ENCODE measurements at places on chromosomes 1 and 21. TPM values are rescaled to one million over a fixed set of nuclear protein-coding genes. Genes with fewer than 3 reads are reported as not detected.

Gene LCE2D
- not detected for total RNA-seq

DNA sequence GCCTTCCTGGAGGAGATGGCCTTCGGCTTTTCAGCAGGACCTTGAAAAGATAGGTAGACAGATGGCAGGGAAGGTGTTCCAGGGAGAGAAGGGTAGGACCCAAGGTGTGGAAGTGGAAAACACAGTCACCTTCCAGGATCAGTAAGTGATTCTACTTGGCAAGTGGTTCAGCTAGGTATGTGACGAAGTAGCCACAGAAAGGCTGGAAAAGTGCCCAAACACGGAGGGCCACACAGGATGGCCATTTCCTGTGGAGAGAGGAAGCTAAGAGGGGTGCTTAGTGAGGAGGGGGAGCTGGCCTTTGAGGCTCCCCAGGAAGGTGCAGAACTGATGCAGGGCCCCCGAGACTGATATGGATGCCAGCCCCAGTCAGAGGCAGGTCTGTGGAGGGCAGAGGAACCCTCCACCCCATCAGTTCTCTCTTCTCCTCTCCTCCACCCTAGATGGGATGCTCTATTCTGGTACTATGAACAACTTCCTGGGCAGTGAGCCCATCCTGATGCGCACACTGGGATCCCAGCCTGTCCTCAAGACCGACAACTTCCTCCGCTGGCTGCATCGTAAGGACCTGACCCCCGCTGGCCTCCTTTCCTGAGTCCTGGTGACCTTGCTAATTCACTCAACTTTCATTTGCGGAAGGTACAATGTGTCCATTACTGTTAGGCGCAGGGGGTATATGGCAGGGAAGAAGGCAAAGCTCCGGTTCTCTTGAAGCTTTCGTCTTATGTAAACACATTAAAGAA is 6.8 kb downstream of the SEMA4A start:
- no peak for DNase-seq

DNA sequence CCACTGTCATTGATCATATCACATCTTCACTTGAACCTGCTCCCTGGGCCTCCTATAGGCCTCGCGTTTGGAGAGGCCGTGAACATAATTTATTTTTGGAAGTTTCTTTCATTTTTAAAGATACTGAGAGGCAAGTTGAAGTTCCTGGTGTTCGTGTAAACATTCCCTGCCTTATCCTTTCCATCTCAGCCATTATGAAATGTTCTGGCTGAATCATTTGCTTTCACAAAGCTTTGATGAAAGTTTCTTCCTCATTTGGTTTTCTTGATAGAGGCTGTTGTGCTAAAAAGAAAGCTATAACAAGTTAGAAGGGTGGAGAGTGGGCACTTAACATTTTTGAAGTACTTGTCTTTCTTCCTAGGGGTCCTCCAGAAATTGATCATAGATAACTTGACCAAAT is 15.5 kb downstream of the CAMTA1 start:
- DNase-seq: no peak

GRCh38 chr1:29758781-29759499 is 522.6 kb downstream of the PTPRU start:
- DNase-seq: no peak

DNA sequence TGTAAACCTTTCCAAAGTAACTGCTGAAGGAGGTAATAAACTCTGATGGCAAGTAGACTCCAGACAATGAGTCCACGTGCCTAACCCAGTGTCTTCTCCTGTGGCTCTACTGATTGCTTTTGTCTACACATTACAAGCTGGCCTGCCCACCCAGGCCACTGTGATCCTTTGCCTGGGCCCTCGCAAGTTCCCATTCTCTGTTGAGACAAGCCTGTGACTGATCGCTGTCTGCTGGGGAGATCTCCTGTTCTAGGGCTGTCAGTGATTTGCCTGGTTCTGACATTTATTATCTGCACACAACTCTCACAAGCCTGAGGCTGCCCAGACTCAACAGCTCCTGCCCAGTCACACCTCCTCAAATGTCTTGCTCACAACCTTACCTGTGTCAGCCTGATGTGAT is 81.4 kb downstream of the CYYR1 start:
- DNase-seq: no peak

DNA sequence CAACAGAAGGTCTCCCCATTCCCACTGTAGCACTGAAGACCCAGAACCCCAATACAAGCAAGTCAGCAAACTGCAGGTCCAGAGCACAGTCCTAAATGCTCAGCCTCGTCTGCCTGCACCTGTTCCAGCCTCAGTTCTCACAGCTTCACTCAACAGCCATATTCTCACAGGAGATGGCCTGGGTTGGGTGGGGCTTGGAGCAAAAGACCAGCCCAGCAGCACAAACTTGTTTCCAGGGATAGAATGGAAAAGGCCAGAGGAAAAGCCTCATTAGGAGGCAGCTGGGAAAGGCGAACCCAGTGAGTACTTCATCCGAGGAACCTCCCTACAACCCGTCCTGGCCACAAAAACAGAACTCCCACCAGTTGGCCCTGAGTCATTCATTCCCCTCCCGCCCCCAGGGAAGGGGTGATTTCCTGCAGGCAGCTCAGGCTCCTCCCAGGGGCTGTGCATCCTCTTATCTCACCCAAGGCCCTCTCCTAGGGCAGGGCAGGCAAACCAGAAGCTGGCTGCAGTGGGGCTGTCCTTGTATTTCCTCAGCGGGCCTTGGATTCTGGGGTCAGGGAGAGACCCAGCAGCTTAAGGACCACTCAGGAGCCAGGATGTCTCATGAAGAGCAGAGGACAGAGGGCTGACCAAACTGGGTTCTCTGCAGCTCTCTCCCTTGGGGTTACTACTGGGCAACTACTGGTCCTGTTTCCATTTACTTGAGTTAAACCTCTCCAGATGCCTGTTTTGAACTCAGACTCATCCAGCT is 7.4 kb upstream of the MPL start:
- no peak for DNase-seq

- peak; percentile 48 for DNase-seq
Observed at GRCh38 chr21:38505654-38506523, 7.6 kb upstream of the ERG start.

DNA sequence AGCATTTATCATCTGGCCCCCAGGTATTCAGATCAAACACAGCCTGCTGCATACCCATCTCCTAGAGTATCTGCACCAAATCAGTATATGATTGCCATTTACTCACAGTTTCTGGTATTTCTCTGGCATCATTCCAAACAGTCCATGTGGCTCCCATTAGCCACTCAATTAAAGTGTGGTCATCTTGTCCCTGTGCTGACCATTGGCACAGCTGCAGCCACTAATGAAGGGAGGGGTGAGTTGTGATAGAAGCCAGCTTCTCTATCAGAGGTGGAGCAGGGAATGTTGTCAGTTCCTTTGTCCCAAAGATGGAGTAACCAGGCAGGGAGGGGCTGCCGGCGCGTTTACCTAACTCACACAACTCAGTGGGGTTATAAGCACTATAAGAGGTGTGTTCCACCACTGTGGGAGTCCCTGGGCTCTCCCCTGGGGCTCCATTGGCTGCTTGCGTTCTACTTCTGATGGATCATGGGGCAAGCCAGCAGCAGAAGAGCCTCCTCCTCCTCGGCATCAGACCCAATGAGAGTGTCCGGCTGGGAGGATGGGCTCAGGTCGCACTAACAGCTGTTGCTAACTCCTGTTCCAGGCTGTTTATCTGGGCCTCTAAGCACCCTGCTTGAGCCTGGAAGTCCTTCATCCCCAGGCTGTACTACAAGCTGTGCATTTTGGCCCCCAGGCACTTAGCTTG is 108.6 kb downstream of the GDAP2 start:
- DNase-seq: no peak

DNA sequence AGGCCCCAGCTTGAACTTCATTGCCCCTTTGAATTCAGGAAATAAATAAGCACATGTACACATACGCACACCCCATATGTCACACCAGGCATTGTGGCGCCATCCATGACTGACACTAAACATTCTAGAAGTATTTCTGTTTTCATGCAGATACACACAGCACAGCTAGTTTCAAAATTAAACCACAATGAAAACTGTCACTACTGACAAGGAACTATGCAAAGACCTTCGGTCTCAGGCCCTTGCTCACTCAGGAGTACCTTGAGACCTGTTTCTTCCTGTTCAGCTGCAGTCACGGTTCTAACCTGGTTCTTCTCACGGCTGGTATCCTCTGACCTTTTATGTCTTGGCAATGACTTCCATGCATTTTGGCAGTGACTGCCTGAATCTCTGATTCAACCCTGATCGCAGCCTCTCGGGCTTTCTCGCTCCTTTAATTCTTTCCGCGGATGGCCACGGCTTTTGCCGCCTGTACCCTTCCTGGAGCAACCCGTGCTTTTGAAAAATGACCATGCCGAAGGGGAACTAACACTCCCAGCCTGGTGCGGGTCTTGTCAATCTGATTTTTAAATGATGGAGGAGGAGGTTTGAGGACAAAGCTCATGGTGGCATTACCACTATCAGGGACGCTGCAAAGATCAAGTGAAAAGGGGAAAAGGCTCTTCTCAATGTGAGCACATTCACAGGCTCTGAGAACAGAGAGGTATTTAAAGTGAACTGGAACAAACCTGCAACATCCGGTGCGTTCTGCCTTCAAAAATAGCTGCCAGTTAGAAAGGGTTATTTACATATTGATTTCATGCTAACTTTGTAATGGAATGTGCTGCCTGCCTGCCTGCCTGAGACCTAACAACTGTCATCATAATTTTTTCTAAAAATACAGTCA is 384.6 kb downstream of the RRAGC start:
- peak; percentile 94 for DNase-seq

DNA sequence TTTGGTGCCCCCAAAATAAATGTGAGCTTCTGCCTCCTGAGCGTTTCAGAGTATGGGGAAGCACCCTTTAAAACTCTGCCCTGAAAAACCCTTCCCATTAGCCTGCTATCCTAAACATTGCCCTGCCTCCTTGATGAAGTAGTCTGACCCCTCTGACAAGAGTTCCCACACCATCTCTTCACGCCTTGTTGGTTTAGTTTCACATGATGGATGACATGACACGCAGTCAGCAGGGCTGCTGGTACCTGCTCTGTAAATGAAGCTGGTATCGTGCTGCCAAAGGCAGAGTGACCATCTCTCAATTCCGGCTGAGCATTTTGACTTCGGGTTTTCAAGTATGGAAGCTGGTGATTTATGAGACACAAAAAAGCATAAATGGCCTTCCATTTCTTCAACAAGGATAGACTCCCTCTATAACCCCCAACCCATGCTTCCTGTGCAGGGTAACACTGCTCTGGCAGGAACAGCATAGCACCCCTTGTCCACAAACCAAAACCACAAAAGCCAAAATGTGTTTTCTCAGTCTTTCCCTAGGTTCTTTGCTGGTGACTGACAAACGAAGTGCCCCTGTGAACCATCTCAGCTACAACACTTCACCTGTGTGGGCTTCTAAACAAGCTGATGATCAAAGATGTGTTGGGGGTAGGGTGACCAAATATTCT is 444.6 kb downstream of the NUF2 start:
- DNase-seq: no peak

- no peak for DNase-seq
Observed at GRCh38 chr1:154614901-154615300, 6.9 kb upstream of the ADAR start.

- no peak for DNase-seq
Observed at GRCh38 chr1:165279882-165280281, 76.6 kb downstream of the LMX1A start.

All from OCI-LY7 (cell line).